Natural killer cell (primary cell): ENCODE measurements at places on chromosomes 12 and 14. TPM values are rescaled to one million over a fixed set of nuclear protein-coding genes. Genes with fewer than 3 reads are reported as not detected.
A peak's percentile ranks its signal among the peaks of the same experiment; 100 is the strongest.

Gene LALBA
- total RNA-seq: not detected

Gene CFAP54
- total RNA-seq: 1.2 TPM

Gene REC8
- 138 TPM for total RNA-seq

Gene ITGB7
- total RNA-seq: 439 TPM

Gene TESPA1
- 59.6 TPM for total RNA-seq

GRCh38 chr12:124385219-124385969 lies 90.5 kb downstream of the RFLNA start:
- no peak for DNase-seq

DNA sequence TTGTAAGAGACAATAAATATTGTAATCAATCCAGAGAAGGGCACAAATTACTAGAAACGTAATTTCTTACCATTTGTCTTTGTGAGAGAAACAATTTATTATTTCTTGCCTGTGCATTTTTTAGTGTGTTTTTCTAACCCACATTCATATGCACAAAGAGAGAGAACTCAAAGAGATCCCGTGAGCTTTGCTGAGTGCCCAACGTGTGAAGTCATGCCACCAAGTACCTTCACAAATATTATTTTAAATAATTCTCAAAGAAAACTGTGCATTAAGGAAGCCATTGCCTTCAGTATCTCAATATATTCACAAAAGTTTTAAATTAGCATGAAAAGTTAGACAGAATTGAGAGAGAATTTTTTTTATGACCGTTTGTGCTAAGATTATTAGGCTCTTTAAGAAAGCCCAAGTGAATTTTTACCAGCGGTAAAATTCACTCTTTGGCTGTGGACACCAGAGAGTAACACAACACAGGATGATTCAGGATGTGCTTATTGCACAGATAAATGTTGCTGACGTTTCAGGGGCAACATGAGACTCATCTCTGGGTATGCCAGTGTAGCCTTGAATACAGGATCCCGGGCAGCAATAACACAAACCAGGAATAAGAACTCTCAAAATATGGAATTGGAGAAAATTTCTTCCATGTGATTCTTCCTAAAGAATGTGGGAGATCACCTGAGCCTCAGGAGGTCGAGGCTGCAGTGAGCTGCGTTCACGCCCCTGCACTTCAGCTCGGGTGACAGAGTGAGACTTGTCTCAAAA lies 2.9 kb downstream of the ARHGDIB start:
- peak; percentile 65 for DNase-seq

DNA sequence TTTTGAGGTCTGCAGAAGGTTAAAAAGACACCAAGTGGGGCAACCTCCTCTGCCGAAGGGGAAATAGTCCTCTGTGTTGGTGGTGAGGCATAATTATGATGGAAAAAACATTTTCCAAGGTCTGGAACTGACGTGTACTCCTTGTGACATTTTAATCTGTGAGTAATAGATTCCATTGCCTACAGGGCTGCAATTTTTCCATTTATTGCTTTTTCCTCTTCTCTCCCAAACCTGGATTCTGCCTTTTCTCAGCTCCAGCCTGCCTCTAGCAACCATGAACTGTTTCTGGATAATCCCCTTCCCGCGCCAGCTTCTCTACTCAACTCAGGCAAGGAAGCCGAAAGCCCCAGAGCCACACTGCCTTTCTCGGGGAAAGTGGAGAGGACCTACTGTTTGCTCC lies 230.1 kb upstream of the PLXNC1 start:
- no peak for DNase-seq

DNA sequence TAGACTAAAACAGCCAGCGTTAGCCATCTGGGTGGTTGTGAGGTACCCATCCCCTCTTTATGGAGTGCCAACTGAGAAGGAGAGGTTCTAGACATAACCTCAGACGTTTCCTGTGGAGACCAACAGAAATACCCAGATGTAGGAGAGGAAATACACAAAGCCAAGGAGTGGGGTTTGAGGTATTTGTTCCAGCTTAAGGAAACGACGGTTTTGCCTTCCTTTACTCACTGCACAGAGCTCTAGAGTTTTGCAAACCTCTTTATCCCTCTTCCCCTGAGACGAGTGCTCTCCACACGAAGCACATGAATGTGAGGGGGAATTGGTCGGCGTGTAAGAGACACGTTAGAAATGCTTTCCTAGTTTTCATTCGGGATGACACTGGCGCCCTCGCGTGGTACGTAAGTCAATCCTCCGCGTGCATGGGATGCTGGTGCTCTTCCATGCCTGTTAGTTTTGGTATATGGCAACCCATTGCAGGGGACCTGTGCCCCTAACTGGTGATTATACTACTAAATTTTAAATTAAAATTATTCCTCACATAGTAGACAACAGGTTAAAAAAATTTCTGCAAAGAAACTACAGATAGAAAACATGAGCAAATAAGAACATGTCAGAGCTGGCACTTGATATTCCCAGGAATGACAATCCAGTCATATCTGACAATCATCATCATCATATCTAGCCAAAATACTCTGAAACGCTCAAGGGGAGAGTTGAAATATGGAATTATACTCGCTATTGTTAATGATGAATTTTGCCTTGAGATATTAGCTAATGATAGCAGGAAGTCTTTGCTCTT lies 121.7 kb downstream of the PPM1H start:
- DNase-seq: peak; percentile 61

GRCh38 chr12:46675736-46676135 lies 150.1 kb downstream of the SLC38A4 start:
- DNase-seq: peak; percentile 54

DNA sequence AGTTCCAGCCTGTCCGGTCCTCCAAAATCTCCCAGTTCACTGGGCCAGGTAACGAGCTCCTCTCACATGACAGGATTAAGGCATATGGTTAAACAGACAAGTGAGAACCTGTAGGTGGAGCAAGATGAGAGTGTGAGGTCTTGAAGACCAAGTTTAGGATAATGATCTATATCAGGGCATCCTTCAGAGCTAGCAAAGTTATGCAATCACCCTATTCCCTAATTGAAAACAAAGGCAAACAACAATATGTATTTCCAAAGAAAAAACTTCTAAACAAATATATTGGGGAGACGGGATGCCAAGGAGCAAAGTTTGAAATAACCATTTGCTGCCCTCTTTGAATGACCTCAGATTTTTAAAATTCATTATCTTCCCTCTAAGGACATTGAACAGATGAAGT lies 571.2 kb downstream of the BCL11B start:
- no peak for DNase-seq

DNA sequence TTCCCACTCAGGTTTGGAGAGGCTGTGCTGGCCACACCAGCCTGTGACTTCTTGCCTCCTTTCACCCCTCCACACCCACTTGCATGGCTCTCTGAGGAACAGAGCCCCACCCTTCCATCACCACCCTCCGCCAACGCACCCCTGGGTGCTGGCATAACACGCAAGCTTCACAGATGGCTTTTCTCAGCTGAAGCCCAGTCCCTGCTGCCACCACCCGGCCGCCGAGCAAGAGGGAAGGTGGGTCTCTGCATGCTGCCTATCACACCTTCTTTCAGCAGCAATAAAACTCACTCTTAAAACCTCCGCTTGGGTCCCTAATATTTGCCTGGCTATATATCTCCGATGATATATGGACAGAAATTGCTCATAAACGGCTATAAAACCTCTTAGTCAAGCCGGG lies 41.6 kb downstream of the SMUG1 start:
- DNase-seq: no peak

DNA sequence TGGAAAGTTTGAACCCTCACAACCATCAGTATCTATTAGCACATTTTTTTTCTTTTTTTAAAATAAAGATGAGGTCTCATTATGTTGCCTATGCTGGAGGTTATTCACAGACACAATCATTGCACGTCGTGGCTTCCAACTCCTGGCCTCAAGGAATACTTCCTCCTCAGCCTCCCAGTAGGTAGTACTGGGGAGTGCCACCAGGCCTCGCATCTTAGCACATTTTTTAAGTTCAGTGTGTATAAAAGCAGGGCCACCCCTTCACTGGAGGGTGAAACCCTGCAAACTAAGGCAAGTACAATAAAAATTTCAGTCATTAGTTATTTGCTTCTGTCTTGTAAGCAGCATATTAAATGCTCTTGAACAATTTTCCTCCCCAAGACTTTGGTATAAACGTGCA lies 114.2 kb upstream of the SINHCAF start:
- no peak for DNase-seq

DNA sequence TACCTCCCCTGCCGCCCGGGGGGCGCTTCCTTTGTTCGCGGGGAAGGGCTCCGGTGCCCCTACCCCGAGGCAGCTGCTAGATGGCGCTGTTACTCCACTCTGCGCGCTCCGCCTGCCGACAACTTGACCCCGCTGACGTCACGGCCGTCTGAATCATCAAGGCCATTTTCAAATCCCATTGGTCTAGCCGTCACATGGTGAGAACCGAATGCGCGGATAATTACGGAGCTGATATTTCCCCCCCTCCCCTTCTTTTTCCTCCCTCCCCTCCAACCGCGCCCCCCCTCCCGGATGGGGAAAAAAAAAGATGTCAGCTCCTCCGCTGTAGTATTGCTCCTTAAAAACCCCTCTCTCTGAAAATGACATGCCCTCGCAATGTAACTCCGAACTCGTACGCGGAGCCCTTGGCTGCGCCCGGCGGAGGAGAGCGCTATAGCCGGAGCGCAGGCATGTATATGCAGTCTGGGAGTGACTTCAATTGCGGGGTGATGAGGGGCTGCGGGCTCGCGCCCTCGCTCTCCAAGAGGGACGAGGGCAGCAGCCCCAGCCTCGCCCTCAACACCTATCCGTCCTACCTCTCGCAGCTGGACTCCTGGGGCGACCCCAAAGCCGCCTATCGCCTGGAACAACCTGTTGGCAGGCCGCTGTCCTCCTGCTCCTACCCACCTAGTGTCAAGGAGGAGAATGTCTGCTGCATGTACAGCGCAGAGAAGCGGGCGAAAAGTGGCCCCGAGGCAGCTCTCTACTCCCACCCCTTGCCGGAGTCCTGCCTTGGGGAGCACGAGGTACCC lies at the start of gene HOXC10:
Gene HOXC10, plus strand, starts transcription at position 246 of the 791 bp plus-strand sequence. Its CDS starts 114 bp downstream, at position 360.
- peak; percentile 76 for DNase-seq

DNA sequence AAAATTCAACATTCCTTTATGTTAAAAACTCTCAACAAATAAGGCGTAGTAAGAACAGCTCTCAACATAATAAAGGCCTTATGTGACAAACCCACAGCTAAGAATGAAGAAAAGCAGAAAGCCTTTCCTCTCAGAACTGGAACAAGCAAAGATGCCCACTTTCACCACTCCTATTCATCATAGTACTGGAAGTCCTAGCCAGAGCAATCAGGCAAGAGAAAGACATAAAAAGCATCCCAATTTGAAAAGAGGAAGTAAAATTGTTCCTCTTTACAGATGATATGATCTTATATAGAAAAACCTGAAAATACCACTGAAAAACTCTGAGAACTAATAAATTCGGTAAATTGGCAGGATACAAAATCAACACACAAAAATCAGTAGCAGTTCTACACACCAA lies 52.1 kb downstream of the STON2 start:
- no peak for DNase-seq

GRCh38 chr14:104343690-104344640 lies 205.6 kb downstream of the KIF26A start:
- no peak for DNase-seq

GRCh38 chr14:71183876-71184689 lies 276.8 kb downstream of the PCNX1 start:
- DNase-seq: no peak

DNA sequence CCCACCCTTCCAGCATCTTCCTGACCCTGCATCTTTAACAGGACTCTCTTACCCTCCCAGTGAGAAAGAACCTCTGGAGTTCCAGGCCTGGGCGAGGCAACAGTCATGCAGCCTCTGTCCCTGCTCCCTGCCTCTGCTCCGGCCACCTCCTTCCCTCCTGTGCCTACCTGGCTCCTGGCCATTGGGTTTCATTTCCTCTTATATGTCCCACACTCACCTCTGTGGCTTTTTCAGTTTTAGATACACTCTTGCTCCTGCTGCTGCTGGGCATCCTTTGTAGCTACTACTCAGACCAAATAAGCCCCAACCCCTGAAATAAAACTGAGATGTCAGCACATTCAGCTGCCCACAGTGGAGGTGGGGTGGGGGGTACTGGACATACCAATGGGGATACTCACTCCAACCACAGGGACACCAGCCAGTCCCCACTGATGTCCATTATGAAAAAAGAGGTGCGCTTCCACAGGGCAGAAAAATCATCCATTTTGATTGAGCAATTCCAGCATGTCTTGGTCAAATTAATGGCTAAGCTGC lies 99.1 kb upstream of the NRXN3 start:
- DNase-seq: no peak

DNA sequence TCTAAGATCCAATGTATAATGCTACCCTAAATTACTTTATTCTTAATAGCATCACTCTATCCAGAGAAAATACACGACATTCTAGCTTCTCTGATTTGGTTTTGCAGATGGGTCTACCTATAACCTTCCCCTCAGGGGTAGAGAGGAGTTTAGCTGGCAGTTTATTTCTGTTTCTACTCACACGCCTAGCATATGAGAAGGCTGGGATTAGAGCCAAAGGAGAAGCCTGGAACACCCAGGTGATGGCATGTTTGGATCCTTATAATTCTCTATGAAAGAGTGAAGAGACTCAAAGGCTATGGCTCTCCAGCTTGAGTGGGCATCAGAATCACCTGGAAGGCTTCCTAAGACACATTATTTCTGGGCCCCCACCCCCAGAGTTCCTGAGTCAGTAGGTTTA lies 131.3 kb downstream of the IGF1 start:
- DNase-seq: no peak

- no peak for DNase-seq
Observed at GRCh38 chr14:24920265-24921075, 129.5 kb downstream of the STXBP6 start.

DNA sequence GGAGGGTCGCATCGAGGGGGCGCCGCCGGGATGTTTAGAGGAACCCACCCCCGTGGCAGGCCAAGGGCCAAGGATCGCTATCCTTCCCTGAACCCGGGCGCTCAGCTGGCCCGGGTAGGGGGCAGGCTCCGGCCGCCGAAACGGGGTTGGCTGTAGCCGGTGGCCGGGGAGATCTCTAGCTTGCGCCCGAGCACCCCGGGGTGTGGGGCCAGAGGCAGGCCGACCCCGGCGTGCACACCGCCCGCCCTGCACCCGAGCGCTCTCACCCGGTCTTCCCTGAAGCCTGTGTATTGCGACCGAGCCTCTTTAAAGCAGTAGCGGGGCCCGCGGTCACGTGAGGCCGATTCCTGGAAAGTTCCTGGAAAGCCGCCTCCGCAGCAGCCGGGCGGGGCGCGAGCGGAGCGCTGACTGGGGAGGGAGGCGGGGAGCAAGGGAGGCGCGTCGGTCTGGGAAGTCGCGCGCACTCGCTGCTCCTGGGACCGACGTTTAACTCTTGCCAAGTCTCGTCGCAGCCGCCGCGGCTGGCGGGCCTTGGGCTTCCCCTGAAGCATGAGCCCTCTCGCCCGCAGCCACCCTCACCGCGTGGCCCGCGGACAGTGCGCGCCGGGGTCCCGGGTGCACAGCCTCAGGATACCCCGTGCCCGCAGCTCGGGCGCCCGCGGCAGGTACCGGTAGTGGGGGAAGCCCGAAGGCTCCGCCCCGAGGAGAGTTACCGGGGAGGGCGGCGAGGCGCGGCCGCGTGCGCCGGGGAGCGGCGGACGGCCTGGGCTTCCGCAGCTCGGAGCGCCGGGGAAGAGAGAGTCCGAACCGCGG lies 1.7 kb upstream of the SOCS2 start:
- peak; percentile 68 for DNase-seq

- no peak for DNase-seq
Observed at GRCh38 chr14:103356024-103356682, 22.1 kb downstream of the EIF5 start.

GRCh38 chr14:69987406-69988121 lies 108.3 kb downstream of the SMOC1 start:
- DNase-seq: no peak
